SJCRH30 (cell line): ENCODE measurements at places on chromosomes 7 and 10. TPM values are rescaled to one million over a fixed set of nuclear protein-coding genes. Genes with fewer than 3 reads are reported as not detected.

NMT2 gene
- 22.8 and 22.9 TPM in 2 replicates for total RNA-seq

SNCG gene
- total RNA-seq, result 38.1 and 55.5 TPM in 2 replicates

GIMAP2 gene
- not detected in 2 replicates for total RNA-seq

MTPN gene
- total RNA-seq, result 154 and 157 TPM in 2 replicates

ATAD1 gene
- total RNA-seq, result 26.3 and 28.2 TPM in 2 replicates

HMX3 gene
- 0.12 and 0.23 TPM in 2 replicates for total RNA-seq

CHAT gene
- total RNA-seq, result not detected in 2 replicates

PLEKHA1 gene
- total RNA-seq, result 26.6 and 31.9 TPM in 2 replicates

PNLIPRP2 gene
- not detected in 2 replicates for total RNA-seq

NEUROD6 gene
- total RNA-seq, result not detected in 2 replicates

DPYSL4 gene
- total RNA-seq, result not detected in 2 replicates

SLC26A5 gene
- total RNA-seq, result not detected in 2 replicates

ZNF12 gene
- total RNA-seq, result 37.7 and 41.6 TPM in 2 replicates
